Stimulated activated CD8-positive, alpha-beta memory T cell treated with anti-CD3 and anti-CD28 coated beads, Interleukin-7, amount 100 ng/mL, for 1 hour (primary cell): ENCODE measurements at places on chromosomes 7 and 10.
A peak's percentile ranks its signal among the peaks of the same experiment; 100 is the strongest.

- DNase-seq = no peak
These were observed 668 bp downstream of the GPR37 start for GRCh38 chr7:124764847-124765400.

DNA sequence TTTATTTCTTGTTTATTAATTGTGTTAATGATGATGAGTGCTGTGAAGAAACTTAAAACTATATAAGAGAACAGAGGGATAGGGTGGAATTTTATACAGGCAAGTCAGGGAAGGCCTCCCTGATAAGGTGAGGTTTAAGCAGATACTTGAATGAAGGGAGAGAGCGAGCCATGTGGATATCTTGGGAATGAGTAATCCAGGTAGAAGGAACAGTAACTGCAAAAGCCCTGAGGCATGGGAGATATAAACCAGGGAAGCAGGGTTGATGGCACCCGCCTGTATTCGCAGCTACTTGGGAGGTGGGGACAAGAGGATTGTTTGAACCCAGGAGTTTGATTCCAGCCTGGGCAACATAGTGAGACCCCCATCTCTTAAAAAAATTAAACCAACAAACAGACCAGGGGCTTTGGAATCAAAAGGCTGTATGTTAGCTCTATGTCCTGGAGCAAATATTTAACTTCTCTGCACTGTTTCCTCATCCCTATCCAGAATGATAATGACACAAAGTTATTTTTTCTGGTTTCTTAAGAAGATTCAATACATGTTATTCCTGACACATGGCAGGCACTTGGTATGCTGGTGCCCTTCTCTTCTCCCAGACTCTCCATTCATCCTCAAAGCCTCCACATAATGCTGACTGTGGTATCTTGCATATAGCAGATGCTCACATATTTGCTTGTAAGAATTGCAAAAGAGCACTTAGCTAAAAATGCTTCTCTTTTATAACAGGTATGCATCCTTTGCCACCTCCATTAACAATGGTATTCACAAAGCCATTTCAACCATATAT, 169.3 kb downstream of the CHN2 start:
- no peak for DNase-seq

- no peak for DNase-seq
These were observed 6.3 kb downstream of the LIPF start for GRCh38 chr10:88670497-88670896.

GRCh38 chr7:140348161-140348849, 50.0 kb downstream of the SLC37A3 start:
- no peak for DNase-seq

DNA sequence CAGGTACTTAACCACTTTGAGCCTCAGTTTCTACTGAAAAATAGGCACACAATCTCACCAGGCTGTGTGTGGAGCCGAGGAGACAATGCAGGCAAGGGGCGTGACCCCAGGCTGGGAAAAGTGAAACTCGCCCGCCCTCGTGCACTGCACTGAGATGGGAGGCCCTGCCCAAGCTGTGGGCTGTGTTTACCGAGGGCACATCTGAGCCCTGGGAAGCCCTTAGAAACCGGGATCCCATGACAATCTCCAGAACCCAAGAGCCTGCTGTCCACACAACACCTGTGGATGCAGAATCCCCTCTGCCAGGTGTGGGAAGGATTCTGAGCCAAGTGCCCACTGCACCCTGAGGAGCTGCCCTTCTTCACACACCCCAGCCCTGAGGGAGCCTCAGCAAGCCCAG, 198.3 kb downstream of the GRID1 start:
- DNase-seq = no peak

DNA sequence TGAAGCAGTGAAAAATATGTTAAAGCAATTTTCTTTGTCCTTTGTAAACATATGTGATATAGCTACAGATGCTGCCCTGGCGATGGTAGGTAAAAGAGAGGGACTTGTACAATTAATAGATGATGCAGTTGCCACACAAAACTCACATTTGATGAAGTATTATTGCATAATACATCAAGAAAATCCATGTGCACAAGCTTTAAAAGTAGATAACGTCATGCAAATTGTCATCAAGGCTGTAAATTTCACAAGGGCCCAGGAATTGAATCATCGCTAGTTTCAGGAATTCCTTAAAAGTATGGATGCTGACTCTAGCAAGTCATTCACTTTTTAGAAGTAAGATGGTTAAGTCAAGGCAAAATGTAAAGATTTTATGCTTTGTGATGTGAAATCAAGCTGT, 10.0 kb downstream of the CYP3A5 start:
- no peak for DNase-seq

DNA sequence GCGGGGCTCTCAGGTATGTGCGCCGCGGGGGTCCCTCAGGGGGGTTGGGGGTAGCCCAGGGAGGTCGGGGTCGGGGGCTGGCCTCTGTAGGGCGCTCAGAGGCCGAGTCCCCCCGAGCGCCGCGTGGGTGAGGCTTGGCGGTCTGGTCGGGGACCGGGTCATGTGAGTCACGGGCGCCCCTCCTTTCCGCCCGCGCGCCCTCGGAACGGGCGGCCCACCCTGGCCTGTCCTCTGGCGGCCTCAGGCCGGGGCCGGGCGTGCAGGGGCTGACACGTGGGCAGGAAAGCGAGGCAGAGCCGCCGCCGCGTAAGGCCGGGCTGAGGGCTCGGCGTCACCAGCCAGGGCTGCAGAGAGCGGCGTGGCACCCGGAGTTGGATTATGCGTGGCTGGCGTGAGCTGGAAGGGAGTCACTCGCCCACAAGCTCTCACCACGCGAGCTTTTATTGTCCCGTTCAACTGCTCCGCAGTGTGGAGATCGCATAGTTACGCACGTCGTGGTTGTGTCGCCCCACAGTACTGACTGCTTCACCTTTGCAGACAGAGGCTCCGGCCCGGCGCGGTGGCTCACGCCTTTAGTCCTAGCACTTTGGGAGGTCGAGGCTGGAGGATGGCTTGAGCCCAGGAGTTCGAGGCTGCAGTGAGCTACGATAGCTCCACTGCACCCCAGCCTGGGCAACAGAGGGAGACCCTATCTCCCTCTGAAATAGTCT, 385 bp downstream of the SHLD2 start:
- peak; percentile 48 for DNase-seq

DNA sequence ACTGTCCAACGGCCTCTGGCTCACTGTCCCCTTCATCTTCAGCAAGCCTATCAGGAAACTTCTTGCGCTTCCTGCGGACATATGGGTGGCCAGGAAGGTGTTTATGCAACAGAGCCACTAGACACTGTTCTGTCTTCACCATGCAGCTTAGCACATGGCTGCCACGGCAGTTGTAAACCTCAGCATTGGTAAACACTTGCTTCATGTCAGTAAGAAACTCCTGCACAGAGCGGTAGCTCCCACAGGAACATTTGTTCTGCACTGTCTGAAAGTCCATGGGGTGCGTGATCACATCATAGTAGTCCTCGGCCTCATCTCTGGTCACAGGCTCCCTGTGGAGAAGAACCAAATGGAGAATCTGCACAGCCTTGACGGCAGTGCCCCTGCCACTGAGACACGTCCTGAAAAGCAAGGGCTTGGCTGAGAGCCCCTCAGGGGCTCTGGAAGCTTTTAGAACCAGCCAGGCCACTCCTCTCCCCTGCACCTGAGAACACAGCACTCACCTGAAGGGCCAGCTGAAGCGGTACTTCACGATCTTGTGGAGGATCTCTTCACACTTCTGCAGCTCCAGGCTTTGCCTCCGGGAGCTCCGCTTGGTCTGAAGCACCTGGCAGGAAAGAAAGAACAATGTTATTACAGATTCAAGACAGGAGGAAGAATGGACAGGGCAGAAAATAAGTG, 8.8 kb downstream of the FZD9 start:
- no peak for DNase-seq

- DNase-seq = no peak
These were observed 191.3 kb downstream of the HECW1 start for GRCh38 chr7:43303740-43304241.

DNA sequence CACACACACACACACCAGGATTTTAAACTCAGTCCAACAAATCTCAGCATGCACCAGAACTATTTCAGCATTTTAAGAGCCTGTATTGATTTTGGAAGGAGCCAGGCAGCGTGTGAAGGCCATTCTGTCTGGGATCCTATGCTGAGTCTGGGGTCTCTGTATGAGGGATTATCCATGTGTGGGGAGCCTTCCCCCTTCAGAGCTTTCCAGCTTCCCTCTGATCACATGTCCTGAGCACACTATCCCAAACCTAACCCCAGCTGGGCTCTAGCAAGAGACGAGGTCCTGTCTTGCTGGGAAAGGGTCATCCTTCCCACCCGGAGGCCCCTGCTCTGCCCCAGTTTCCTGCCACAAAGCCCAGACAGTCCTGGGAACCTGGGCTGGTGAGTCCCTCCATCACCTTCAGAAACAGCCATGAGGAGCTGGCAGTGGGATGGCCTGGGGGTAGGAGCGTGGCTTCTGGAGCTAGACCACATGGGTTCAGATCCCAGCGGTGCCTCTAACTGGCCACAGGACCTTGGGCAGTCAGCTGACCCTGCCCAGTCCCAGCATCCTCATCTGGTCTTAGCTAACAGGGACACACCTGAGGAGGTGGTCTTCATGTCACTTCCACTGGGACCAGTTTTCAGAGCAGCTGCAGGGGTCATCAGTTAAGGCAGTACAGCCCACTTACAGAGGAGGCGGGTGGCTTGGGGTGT, 79.6 kb upstream of the RET start:
- DNase-seq = no peak

DNA sequence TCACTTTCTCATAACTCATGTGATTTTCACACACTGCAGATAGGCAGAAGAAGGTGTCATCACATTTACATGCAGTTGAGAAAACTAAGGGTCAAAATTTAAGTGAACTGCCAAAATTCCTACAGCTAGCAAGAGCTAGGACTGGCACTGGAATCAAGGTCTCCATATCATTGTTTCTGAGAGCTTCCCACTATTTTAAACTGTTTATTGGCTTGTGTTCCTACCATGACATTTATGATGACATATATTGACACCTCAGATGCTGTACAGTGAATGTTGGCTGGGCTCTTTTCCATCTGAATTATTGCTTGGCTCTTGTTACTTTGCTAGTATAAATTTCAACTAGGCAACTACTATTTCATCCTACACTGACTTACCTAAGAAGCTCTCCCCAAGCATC, 2.0 kb downstream of the THSD7A start:
- DNase-seq = no peak

DNA sequence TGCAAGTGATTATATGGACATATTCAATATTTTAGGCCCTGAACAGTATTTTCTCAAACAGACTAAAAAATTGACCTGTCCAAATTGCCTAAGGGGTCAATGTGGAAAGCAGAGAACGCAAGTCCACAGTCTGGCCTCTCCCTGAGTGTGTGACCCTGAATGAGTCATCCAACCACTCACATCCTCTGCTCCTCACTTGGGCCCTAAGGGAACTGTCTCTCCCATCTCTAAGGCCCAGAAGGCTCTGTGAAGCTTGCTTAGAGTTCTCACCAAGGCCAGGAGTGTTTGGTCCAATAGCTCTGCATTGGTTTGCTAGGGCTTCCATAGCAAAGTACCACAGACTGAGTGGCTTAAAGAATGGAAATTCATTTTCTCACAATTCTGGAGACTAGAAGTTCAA, 155.1 kb downstream of the LSM5 start:
- no peak for DNase-seq

- no peak for DNase-seq
These were observed 560 bp downstream of the GBF1 start for GRCh38 chr10:102245932-102246251.

DNA sequence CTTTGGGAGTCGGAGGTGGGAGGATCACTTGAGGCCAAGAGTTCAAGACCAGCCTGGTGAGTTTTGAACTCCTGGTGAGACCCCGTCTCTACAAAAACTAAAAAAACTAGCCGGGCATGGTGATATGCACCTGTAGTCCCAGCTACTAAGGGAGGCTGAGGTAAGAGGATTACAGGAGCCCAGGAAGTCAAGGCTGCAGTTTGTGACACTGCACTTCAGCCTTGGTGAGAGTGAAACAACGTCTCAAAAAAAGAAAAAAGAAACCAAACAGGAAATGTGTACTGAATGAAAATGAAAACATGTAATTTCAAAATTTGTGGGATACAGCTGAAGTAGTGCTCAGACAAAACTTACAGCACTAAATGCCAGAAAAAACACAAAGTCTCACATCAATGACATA, 7.6 kb downstream of the ARHGAP12 start:
- DNase-seq = no peak

GRCh38 chr7:14424675-14425074, 435.2 kb upstream of the ETV1 start:
- DNase-seq = no peak

DNA sequence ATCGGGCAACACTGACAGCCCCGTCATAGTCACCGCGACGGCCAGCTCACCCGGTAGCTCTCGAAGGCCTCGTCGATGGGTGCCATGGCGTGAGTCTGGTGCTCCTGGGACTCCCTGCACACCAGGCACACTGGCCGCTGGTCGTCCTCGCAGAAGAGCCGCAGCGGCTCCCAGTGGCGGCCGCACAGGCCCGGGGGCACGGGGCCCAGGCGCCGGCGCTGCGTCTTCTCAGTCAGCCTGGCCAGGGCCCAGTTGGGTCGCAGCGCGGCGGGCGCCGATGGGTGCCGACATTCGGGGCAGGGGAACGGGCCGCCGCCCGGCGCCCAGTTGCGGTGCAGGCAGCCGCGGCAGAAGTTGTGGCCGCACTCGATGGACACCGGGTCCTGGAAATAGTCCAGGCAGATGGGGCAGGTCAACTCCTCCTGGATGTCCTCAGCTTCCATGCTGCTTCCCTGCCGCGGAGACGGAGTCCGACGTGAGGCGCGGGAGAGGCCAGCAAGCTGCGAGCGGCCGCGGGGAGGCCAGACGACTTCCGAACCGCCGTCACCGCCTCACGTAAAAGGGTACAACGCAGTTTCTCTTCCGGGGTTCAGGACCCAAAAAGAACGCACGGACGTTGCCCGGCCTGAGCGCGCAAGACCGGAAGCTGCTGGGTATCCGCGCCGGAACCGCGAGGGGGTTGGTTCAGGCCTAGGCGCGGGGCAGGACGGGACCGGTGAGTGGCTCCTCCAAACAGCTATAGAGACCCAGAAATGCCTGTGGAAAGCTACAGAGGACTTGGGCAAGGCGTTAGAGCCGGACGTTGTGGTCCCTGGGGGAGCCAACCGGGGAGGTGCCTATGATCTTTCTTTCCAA, at the start of gene TRIM4:
Gene TRIM4 (minus strand): TSS at position 572 of the 855 bp plus-strand sequence. CDS start 129 bp downstream, at position 443.
- DNase-seq = peak; percentile 74

- no peak for DNase-seq
These were observed 1.6 kb downstream of the DENND11 start for GRCh38 chr7:141700296-141700847.

- DNase-seq = no peak
These were observed 52.7 kb upstream of the ELN start for GRCh38 chr7:73974948-73975926.

GRCh38 chr7:108972004-108972403, 402.3 kb downstream of the DNAJB9 start:
- no peak for DNase-seq

DNA sequence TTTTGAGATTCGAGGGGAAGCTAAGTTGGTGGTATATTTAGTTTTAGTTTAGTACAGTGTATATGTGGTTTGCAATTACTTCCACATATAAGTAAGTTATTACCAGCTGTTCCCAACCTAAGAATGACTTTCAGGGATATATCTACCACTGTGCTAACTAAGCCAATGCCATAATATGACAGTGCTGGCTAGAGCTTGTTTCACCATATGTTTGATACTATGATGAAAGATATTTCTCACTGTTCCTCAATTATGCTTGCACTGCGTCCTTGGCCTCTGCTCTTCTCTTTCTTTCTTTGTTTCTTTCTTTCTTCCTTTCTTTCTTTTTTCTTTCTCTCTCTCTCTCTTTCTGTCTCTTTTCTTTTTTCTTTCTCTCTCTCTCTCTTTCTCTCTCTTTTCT, 113.8 kb upstream of the SKAP2 start:
- no peak for DNase-seq

GRCh38 chr10:2456834-2457233, 610.5 kb upstream of the PFKP start:
- no peak for DNase-seq
